ENCODE measurements at places on chromosomes 4 and X.

- DNase-seq, result no peak
Measured at GRCh38 chr4:158090323-158090722, 82.5 kb downstream of the GASK1B start.

DNA sequence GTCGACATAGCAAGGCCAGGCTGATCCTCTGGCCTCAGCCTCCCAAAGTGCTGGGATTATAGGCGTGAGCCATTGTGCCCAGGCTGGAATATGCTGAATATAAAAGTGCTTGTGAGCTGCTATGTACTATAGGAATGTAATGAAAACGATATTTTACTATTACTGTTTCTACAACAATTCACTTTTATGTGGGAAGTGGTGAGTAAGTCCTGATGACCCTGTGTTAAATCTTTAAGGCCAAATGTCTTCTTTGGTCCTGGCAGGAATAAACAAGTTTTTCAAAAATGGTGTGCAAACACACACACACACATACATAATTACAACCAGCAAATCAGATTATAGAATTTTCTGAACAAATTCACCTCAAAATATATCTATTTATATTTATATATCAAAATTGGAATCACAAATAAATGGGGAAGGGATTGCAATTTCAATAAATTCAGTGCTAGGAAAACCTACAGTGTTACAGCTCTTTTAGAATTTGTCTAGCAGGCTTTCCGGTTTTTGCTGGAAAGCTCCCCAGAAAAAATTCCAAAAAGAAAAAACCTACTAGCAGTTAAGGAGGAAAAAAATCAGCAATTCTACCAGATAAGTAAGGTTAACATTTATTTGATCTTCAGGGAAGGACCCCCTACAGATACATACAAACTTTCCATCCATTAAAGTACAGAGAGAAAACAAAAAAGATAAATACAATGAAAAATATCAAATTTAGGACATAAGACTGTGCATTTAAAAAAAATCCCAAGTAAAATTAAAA, 17.9 kb downstream of the SMIM14 start:
- DNase-seq, result no peak

DNA sequence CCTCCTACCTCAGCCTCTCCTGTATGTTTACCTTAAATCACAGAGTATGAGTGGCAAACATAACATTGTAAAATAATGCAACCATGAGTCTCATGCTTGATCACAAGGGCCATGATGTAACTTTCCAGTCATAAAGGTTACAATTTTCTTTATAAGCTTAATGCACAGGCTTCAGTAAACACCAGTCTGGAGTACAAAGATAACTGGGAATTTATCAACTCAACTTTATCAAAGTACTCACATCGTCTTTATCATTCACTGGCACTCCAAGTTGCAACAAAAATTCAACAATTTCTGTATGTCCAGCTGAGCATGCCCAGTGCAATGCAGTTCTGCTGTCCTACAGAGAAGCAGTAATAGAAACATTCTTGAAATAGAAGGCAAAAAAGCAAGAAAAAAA, 2.8 kb downstream of the PSMD10 start:
- DNase-seq, result no peak

GRCh38 chrX:107739541-107739940, 36.0 kb downstream of the TSC22D3 start:
- no peak for DNase-seq

- DNase-seq, result no peak
Measured at GRCh38 chr4:171308661-171309060, 504.5 kb upstream of the GALNTL6 start.

DNA sequence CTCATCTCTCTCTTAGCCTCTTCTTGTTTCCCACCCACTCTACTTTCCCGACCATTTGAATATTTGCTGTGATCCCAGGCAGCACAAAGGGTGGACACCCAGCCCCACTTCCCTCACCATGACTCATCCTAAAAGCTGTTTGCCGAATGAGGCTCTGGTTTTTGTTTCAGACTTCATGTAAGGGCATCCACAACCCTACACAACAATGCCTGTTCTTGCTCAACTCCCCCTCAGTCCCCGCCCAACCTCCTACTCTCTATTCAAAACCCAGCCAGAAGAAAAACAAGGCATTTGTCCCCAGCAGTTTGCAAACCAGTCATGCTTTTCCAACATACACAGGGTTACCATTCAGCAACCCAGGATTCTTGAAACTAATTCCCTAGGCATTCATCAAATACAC, 516.5 kb upstream of the CNKSR2 start:
- DNase-seq, result peak; percentile 7

- DNase-seq, result no peak
Measured at GRCh38 chrX:86148594-86148993, 343 bp downstream of the DACH2 start.

DNA sequence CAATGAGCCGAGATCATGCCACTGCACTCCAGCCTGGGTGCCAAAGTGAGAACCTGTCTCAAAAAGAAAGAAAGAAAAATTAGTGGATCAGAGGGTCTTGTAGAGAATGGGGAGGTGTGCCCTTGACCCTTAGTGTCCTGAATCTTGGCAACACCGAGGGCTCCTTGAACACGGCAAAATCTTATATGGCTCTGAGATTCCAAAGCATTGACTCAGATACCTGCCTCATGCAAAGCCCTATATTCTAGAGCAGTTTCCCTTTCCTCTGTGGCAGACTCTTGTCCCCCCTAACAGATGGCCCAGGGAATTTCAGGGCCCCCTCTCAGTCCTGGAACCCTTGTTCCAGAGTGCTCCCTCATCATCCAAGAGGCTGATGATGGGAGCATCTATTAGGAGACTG, 6.8 kb downstream of the CLDN2 start:
- DNase-seq, result no peak

DNA sequence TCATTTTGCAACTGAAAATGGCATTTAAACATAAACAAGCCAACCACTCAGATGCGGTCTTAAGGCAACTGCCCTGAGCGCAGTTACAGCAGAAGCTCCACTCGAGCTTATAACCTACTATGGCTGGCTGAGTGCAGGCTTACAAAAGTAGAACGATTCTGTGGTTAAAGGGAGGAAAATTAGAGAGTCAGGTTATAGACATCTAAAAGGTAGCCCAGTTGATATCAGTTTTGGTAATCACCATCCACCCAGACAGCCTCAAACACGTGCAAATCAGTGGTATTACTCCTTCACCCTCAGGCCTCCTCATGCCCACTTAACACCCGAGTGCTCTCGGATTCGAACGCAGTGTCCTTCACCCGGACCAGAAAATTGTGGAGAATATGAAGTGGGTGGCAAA, 3.1 kb downstream of the LEF1 start:
- no peak for DNase-seq

DNA sequence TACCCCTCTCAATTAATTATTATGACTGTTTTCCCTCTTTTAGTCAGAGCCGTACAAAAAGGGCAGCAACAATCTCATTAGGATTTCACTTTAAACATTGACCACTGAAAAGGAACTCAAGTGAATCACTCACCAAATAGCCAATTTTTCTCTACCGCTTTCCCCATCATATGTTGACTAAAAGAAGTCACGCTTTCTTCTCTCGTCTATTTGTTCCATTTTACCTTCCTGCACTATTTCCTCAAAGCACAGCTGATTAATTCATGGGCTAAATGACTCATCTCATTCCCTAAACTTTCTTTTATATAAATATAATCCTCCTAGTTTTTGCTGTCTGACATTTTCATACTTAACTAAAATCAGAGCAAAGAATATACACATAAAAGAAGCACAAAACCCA, 8.2 kb downstream of the MID1 start:
- no peak for DNase-seq

DNA sequence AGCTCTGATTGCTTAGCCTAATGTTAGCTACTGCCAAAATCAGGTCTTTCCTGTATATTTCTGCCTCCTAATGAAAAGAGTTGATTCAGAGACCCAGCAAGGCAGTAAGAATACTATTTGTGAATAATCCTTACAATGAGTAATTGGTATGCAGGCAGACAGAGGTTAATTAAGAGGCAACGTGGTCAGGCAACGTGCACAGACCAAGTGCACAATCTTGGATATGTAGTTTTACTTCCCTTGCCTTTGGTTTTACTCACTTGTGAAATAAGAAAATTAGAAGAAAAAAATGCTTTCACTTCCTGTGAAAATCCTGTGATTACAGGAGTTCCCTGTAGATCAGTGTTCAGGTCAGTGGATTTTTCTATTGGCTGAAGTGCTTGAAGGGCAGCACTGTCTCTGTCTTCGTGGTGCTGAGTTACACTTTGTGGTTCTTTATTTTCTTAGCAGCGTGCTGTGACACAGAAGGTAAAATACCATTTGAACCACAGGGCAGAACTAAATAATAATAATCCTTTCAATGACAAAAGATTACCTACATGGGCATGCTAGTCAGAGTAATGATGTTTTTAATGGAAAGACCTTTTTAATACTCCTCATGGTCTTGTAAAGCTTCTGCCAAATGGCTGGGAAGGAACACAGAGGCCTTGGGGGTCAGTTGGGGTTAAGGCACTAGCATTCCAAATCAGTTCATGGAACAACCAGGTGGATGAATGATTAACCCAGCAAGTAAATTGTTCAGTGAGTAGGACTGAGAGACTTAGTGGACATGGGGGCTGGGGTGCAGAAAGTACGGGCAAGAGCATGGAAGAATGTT, 430.9 kb downstream of the MAPK10 start:
- peak; percentile 9 for DNase-seq

GRCh38 chr4:80767944-80768343, 262.6 kb upstream of the BMP3 start:
- peak; percentile 5 for DNase-seq

DNA sequence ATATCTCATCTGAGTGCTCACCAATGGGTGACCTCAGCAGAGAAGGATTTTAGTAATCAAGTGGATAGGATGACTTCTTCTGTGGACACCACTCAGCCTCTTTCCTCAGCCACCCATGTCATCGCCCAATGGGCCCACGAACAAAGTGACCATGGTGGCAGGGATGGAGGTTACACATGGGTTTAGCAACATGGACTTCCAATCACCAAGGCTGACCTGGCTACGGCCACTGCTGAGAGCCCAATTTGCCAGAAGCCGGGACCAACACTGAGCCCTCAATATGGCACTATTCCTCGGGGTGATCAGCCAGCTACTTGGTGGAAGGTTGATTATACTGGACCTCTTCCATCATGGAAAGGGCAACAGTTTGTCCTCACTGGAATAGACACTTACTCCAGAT, 97.4 kb downstream of the LCORL start:
- no peak for DNase-seq

- DNase-seq, result no peak
Measured at GRCh38 chr4:24720436-24720835, 74.9 kb upstream of the SOD3 start.

GRCh38 chr4:76659103-76659490, 224.1 kb downstream of the SHROOM3 start:
- DNase-seq, result peak; percentile 32

- DNase-seq, result no peak
Measured at GRCh38 chrX:154717824-154718223, 33.1 kb downstream of the GAB3 start.

GRCh38 chr4:88090898-88091297, 67.5 kb downstream of the ABCG2 start:
- DNase-seq, result no peak

- no peak for DNase-seq
Measured at GRCh38 chr4:17867276-17867675, 56.5 kb downstream of the NCAPG start.

DNA sequence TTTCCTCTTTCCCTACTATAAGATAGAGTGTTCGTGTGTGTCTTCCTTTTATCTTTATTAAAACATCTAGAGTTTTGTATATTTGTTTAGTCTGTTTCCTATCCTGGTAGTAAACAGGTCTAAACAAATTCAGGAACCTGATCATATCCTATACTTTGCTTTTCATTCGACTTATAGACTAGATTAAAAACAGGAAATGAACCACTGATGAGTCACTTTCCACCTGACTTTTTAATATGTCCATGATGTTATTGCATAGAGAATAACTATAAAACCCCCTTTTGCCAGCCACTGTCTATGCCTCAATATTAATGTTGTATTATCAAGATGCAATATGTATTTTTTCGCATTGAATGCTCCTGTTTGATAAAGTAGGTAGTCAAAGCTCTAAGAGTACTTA, 1794.0 kb downstream of the STIM2 start:
- no peak for DNase-seq

DNA sequence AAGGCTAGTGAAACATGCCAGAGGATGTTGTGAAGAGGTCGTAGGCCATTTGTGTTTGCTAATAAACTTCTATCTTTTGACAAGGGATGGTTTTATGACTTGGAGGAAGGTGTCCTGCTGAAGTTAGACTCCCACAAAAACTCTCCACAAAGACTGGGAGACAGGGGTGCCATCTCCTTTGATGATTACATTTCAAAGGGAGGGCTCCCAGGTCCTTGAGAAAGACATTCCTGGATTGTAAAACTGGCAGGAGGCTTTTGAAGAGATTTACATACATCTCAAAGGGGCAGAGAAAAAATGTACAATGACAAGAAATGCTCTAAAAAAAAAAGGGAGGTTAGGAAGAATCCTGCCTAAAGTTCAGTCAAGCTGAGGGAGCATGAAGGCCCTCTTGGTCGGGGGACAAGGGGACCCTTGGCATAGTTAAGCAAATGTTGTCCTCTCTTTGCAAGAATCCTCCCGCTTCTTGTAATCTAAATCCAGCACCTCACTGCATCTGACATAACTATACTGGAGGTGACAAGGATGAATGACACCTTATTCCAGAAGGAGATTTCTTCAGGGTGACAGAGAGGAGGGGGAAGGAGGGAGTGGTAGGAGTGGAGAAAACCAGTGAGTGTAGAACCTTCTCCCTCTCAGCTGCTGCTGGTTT, 41.1 kb upstream of the MGST2 start:
- no peak for DNase-seq

DNA sequence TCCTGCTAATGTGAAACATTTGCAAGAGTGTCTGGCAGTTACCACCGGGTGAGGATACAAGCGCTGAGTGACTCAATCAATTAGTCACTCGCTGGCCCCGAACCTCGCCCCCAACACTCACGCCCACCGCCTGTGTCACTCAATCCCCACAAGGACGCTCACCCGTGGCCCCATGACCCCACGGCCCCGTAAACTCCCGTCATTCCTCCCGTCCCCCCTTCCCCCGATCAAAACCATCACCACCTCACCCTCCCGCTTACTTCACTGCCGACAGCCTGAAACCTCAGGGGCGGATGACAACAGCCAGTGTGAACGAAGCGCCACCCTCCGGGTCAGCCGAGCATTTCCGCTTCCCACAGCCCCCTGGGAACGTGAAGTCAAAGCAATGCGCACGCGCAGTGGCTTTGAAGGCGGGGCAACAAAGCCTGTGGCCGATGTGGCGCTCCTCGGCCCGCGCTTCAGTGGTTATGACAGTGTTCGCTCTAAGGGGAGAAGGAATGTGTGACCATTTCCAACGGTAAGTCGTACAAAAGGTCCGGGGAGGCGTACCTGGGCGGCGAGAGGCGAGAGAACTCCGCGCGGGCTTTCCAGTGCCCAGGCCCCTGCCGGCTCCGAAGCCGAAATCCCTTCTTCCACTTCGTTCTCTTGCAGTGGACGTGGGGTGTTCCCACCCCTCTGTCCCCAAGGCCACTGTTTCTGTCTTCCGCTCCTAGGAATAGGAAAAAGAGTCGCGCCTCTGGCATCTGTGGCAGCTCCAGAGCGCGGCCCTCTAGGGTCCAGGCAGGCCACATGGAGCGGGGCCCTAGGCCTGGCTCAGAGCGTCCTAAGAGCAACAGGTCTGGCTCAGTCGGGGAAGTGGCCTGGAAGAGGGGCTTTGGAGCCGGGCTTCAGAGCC, at the start of gene ZNF674:
TSS of gene ZNF674 (minus strand) at position 311 of the 895 bp plus-strand sequence. CDS start 3,334 bp downstream, outside the sequence.
- peak; percentile 87 for DNase-seq

GRCh38 chr4:73660808-73661207, 40.6 kb upstream of the RASSF6 start:
- DNase-seq, result no peak

All from AG08395 (cell line).